Lower lobe of right lung (tissue), 2 donors: ENCODE measurements at places on chromosomes 1 and 21. TPM values are rescaled to one million over a fixed set of nuclear protein-coding genes. Genes with fewer than 3 reads are reported as not detected.

GRCh38 chr1:26287811-26288210 lies 7.9 kb downstream of the SH3BGRL3 start:
- no peak for DNase-seq
- no peaks in the 10 kb centered on the region for H3K27me3 ChIP-seq
- H3K27ac ChIP-seq: peak overlapping the region; percentile 84
- H3K36me3 ChIP-seq: peaks cover 5% of the 10 kb centered on the region
- peaks cover 92% of the 10 kb centered on the region for H3K4me1 ChIP-seq

DNA sequence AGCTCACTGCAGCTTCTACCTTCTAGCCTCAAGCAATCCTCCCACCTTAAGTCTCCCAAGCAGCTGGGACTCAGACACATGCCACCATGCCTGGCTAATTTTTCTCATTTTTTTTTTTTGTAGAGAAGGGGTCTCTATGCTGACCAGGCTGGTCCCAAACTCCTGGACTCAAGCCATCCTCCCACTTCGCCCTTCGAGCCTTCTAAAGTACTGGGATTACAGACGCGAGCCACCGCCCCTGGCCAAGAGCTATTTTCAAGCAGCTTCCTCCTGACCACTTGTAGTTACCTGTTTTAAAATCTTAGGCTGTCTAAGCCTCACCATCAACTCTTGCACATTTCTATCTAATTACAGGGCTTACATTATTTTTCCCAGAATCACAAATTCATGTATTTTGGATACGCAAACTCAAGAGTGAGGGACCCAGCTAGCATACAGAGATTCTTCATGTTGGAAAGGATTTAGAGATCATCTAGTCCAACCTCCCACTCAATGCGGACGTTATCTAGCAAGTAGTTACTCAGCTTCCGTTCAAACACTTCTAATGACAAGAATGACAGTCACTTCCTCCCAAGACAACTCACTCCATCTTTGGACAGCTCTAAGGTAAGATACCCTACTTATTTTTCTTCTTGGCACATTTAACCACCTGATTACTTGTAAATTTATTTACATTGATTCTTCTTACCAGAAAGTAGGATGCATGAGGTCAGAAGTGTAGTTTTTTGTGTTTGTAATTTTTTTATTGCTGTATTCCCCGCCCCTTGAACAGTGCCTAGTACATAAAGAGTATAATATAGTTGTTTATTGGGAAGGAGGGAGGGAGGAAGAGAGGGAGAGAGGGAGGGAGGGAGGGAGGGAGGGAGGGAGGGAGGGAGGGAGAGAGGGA lies 65.4 kb downstream of the LUZP1 start:
- peaks cover 20% of the 10 kb centered on the region for H3K36me3 ChIP-seq
- no peak overlapping the region for H3K4me3 ChIP-seq
- peak overlapping the region; percentile 58 for H3K27ac ChIP-seq
- H3K4me1 ChIP-seq: peaks cover 51% of the 10 kb centered on the region
- H3K27me3 ChIP-seq: no peaks in the 10 kb centered on the region
- DNase-seq: no peak

DNA sequence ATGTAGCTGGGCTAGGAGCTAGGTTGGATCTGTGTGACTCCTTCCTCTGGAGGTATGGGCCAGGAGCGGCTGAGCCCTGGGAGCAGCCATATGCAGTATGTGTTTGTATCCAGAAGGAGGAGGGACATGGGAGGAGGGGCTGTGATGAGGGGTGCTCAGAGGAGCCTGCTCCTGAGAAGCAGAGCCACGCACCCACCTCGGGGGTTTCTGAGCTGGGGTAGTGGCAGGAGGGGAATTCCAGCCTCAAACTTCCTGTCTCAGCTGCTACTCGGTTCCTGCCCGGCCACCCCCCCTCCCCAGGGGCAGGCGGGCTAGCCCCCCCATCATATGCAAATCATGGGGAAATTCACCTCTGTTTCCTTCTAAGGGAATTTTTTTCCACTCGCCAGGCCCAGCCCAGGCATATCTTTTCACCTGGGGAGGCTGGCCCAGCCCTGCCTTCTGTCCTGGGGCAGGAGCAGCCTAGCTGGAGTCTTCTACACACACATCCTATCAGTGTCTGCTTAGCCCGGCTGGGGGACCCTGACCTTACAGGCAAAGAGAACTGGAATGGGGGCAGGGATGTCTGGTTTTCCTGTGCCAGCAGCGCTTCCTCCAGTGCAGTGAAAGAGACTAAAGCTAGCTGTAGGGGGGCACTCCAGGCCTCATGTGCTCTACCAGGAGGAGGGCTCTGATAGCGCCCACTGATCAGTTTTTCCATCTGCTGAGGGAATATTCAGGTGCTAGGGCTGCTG lies 3.0 kb downstream of the ZC3H12A start:
- no peaks in the 10 kb centered on the region for H3K27me3 ChIP-seq
- H3K27ac ChIP-seq: peak overlapping the region; percentile 96
- H3K4me1 ChIP-seq: peaks cover 89% of the 10 kb centered on the region

- no peak overlapping the region for H3K27ac ChIP-seq
- no peaks in the 10 kb centered on the region for H3K4me1 ChIP-seq
- peaks cover 39% of the 10 kb centered on the region for H3K27me3 ChIP-seq
- H3K36me3 ChIP-seq: no peaks in the 10 kb centered on the region
- no peak for DNase-seq
- H3K4me3 ChIP-seq: no peak overlapping the region
Measured at GRCh38 chr1:4586611-4587160, 67.7 kb upstream of the AJAP1 start.

DNA sequence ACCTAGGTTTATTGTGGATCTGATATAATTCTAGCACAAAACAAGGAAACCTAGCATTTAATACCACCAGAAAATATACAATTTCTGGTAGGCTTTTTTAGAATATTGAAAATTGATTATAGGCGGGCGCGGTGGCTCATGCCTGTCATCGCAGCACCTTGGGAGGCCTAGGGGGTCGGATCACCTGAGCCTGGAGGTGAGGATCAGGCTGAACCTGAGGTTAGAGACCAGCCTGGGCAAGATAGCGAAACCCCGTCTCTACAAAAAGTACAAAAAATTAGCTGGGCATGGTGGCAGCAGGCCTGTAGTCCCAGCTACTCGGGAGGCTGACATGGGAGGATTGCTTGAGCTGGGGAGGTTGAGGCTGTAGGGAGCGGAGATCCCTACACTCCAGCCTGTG lies 948 bp upstream of the COP1 start:
- H3K27ac ChIP-seq: peak overlapping the region; percentile 99
- H3K27me3 ChIP-seq: no peaks in the 10 kb centered on the region
- H3K36me3 ChIP-seq: no peaks in the 10 kb centered on the region
- DNase-seq: no peak
- peak overlapping the region; percentile 98 for H3K4me3 ChIP-seq

GRCh38 chr21:39022035-39022434 lies 161.2 kb downstream of the PSMG1 start:
- H3K4me1 ChIP-seq: peaks cover 37% of the 10 kb centered on the region
- no peak overlapping the region for H3K4me3 ChIP-seq
- no peak for DNase-seq
- no peaks in the 10 kb centered on the region for H3K36me3 ChIP-seq
- no peaks in the 10 kb centered on the region for H3K27me3 ChIP-seq

GRCh38 chr1:54794451-54795355 lies 6.4 kb downstream of the TTC22 start:
- H3K27ac ChIP-seq: no peak overlapping the region
- no peaks in the 10 kb centered on the region for H3K4me1 ChIP-seq
- H3K36me3 ChIP-seq: no peaks in the 10 kb centered on the region
- H3K27me3 ChIP-seq: no peaks in the 10 kb centered on the region

DNA sequence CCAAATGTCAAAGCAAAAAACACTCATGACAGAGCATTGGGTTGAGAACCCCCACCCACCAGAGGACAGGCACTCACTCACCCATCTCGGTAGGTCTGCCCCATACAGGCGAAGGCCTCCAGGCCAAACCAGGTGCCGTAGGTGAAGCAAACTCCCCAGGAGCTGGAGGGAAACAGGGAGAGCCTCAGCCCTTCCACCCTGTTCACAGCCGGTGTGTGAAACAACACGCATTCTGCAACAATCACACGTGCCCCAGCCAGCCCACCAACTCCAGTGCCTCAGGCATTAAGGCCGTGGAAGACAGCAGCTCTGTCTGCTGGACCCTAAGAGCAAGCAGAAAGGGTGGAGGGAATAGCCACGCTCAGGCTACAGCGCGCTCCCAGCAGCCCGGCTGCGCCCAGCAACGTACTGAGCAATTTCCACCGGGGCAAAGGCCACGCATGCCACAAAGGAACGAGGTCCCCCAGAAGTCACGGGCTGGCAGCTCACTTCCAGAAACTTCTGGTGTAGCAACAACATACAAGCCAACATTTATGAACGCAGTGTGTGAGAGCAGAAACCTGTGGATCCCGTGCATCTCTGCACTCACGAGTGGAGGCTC lies 11.4 kb upstream of the SPATC1L start:
- DNase-seq: peak; percentile 16
- no peaks in the 10 kb centered on the region for H3K4me1 ChIP-seq
- H3K36me3 ChIP-seq: peaks cover 85% of the 10 kb centered on the region
- no peak overlapping the region for H3K27ac ChIP-seq

DNA sequence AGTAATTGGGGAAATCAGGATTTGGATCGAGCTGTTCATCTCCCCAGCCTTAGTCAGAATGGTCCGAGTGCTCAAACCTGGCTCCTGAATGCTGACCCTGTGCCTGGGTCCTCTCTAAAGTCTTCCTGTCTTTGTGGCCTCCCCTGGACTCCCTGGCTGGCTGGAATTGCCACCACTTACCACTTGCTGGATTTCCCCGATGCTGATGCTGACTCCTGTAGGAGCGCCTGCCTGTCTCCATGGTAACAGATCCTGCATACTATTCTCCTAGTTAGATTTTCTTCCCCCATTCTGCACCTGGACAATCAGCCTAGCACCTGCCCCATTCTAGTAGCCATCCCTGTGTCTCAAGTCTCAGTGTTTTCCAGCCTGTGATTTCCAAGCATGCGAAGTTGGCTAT lies 382.2 kb upstream of the ESRRG start:
- H3K27ac ChIP-seq: no peak overlapping the region
- no peak overlapping the region for H3K4me3 ChIP-seq
- no peaks in the 10 kb centered on the region for H3K27me3 ChIP-seq
- no peak for DNase-seq
- H3K4me1 ChIP-seq: no peaks in the 10 kb centered on the region

Gene LCE1D
- not detected for total RNA-seq
